ENCODE measurements at places on chromosomes 4 and X. TPM values are rescaled to one million over a fixed set of nuclear protein-coding genes. Genes with fewer than 3 reads are reported as not detected.
A peak's percentile ranks its signal among the peaks of the same experiment; 100 is the strongest.

Gene CFAP99
- not detected for total RNA-seq

Gene RPS6KA6
- 4.0 TPM for total RNA-seq

Gene MGARP
- total RNA-seq = 0.32 TPM

Gene NOX1
- total RNA-seq = 0.78 TPM

Gene MAP9
- 13.8 TPM for total RNA-seq

Gene OPRPN
- total RNA-seq = not detected

Gene TSPAN7
- total RNA-seq = 77.5 TPM

Gene ZNF185
- total RNA-seq = 1.3 TPM

Gene HPF1
- 25.5 TPM for total RNA-seq

Gene DRP2
- total RNA-seq = 0.35 TPM

GRCh38 chrX:5431823-5432222 is 796.8 kb downstream of the NLGN4X start:
- DNase-seq = no peak

DNA sequence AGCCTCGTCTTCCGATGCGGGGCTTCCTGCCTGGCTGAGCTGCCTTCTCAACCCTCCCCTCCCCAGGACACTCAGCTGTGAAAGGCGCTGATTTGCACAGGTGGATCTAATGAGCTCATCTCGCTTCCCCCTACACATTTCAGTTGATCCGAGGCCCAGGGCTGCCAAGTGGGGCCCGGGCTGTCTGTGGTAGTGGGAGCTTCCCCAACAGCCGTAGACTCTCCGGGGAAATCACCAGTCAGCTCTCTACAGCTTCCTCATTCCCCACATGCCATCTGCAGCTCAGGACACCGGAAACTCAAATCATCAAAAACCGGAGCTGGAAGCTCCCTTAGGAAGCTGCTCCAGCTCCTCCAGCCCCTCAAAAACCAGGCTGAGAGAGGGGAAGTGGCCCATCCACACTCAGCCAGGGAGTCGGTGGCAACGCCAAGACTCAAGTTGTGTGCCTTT is 56.2 kb downstream of the SMIM20 start:
- DNase-seq = no peak

DNA sequence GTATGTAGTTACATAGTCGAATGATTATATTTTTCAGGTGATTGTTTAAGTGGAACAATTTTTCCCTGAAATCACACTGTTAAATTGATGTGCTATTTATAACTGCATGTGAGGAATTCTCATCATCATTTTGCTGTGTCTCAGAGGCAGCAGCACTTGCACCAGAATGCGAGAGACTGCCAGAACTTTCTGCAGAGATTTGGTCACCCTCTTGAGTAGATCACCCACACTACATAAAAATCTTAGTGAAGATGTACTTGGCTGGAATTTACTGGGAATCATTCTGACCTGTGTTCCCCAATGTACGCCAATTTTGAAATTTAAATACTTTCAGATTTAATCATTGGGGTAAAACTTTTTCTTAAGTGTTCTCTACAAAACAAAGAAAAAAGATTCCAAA is 5.4 kb downstream of the UGT2B4 start:
- no peak for DNase-seq

GRCh38 chr4:24368801-24369200 is 215.6 kb downstream of the DHX15 start:
- no peak for DNase-seq

DNA sequence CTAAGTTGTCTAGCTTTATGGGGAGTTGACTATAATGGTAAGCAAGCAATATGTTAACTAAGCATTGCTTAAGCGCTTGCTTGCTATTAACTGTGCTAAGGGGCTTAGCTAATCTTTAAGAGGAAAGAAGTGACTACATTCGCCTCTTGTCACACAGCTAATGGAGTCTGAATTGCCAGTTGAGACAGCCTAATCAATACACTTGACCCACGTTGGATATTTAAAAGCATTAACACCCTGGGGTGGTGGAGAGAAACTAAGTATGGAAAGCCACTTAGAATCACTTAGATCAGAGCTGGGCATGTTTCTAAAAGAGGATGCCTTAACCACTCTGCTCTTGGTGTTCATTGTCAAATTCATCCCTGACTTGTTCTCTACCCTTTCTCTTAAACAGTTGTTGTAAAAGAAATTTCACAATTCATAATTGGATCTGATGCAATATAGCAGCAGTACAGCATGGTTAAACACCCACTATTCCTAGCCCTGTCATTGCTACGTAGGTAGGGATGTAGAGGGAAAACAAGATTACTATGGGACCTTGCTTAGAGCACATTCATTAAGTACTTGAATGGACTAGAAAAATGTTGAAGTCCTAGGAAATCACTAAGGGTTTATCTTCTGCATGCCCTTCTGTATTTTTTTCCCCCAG is 3.5 kb downstream of the ZAR1 start:
- no peak for DNase-seq

DNA sequence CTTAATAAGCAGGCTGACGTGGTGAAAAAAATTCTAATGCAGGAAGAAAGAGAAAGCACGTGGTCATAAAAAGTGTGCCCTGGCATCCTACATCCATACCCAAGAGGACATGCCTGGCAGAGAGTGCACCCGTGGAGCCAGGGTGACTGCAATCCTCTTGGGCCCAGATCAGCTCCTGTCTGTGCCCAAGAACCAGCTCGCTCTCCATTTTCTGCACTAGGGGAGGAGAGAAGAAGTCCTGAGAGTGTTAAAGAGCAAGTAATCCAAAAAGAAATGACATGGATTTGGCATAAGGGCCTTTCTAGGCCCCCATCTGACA is 483.1 kb downstream of the BCOR start:
- DNase-seq = no peak

- DNase-seq = no peak
Observed at GRCh38 chrX:9055354-9055753, 21.4 kb upstream of the FAM9B start.

- no peak for DNase-seq
Observed at GRCh38 chrX:104183685-104184084, 17.4 kb downstream of the FAM199X start.

DNA sequence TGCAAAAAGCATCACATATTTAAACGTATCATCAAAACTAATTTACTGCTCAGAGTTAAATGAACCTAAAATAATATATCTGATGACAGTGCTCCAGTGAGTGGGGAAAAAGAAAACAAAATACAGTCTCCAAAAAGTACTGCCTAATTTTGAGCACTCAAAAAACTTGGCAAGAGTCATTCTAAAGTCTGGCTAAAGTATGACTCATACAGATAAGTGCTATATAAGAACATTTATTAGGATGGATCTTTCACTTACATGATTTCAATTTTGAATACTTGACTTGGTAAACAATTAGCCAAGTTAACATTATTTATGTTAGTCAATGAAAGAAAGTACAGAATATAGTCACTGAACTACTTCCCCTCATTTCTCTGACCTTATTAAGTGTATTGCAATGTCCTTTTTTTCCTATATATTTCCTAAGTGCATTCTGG is 27.2 kb downstream of the FBXO8 start:
- DNase-seq = no peak

DNA sequence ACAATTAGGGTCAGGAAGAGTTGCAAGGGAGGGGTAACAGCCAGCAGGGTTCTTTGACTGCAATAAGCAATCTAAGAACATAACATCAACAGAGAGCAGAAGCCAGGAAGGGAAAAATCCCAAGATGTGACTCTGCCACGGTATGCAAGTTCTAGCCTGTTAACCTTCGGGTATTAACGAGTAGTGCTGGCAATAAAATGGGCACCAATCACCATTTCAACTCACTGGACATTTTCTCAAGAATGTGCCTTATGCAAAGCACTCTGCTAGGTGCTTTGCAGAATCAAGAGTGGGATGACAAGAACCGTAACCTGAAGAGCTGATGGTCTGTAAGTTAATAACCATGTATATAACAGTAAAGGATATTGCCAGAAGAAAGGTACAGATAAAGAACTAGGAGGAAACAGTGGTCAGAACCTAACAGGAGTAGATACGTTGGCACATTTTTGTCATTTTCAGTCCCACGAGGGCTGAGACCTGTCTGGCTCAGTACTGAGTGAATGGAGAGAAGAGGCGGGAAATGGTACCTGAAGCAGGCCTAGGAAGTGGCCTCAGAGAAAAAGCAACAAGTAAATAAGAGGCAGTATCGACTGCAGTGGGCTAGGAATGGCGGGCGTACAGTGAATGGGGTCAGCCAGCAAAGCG is 2.7 kb downstream of the ELOVL6 start:
- no peak for DNase-seq

DNA sequence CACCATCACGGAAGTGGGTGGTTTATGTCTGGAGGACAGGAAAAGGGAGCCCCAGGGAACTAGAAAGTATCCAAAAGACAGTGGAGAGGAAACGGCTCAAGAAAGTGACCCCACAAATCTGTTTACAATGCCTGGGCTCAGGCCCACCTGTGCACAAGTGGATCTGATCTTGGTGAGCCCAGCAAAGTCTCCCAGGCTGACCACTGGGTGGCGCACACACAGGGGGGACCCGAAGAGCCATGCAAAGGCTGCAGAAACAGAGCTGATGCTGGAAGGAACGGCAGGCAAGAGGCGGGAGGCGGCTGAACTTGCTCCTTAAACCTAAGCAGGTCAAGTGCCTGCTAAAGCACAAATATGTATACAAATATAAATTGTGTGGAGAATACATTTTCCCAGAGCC is 9.6 kb downstream of the HAUS7 start:
- DNase-seq = peak; percentile 51

- no peak for DNase-seq
Observed at GRCh38 chrX:9646471-9647224, 119.0 kb downstream of the GPR143 start.

- DNase-seq = peak; percentile 14
Observed at GRCh38 chr4:85496933-85497332, 22.0 kb downstream of the ARHGAP24 start.

GRCh38 chr4:112451831-112452230 is 64.1 kb downstream of the NEUROG2 start:
- DNase-seq = no peak

DNA sequence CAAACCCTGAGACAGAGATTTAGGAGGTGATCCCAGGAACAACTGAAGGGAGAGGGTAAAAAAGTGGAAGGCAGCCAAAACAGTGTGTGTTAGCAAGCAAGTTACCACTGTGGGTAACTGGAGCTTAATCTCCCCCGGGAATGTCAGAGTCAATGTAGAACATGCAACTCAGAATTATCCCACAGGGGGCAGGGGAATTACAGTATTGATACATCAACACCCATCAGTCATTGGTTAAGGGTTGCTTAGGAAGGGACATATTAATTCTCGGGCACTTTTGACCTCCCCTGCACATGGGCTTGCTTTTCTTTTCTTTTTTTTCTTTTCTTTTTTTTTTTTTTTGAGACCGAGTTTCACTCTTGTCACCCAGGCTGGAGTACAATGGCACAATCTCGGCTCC is 29.3 kb downstream of the CXorf58 start:
- DNase-seq = no peak

GRCh38 chr4:111519683-111520082 is 625.6 kb upstream of the FAM241A start:
- DNase-seq = no peak

- DNase-seq = no peak
Observed at GRCh38 chrX:1124531-1124930, 87.9 kb downstream of the CRLF2 start.

DNA sequence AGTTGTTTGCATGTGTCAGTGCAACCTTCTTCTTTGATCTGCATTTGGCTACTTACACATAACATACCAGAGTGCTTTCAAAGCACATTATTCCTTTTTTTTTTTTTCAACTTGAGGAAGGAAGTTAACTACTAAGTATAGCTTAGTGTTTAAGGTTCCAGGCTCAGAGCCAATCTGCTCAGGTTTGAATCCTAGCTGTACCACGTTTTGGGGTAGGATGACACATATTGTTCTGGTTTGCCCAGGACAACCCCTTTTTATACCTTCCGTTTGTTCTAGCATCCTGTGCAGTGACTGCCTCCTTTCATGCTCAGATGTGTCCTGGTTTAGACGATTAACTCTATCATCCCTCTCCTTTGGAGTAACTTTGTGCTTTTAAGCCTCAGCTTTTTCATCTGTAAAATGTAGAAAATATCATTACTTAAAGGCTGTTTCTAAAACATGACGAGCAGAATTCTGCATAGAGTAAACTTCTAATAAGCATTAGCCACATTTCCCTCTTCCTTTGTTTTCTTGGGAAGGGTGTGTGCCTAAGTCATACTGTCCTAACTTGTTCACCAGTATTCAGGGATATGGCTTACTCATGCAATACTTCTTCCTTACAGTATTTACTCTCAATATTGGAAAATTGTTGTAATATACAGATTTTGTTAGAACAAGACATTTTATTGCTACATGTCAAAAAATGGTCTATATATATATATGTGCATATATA is 281.3 kb downstream of the C4orf33 start:
- no peak for DNase-seq

DNA sequence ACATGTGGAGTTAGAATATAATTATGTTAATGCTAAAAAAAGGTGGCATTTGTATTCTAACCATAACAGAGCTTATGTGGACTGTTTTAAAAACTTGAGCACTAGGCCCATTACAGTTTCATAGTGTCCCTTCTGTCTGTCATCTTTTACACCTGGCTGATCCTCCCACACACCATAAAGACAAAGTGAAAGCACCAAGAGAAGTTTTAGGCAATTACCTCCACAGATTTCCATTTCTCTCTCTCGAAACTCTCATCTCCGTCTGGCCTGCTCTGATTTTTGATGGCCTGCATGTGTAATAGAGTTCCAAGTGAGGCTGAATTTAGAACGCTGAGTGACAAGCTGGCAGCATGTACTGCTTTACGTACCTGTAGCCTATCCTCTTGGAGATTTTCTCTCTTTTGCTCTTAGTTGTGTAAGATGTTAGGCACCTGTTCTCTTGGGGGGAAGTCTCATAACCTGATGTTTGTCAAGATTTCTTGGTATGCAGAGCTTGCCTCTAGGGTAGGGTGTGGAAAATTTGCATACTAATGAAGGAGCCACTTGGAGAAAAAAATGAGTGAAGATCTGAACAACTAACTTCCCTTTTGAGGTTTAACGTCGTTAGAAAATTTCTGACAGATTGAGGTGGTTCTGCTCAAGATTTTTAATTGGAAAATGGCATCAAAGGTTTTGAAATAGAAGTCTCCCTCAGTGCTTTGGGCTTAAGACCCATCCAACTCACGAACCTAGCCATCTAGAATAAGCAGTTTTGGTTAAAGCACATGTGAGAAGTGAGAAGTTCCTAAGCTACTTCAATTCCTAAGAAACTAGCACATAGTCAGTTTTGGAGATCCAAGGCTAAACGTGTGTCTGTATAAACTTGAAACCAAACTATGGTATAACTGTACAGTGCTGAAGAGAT is 57.6 kb upstream of the RAP1GDS1 start:
- no peak for DNase-seq

- DNase-seq = no peak
Observed at GRCh38 chr4:94277534-94277933, 65.1 kb downstream of the HPGDS start.

DNA sequence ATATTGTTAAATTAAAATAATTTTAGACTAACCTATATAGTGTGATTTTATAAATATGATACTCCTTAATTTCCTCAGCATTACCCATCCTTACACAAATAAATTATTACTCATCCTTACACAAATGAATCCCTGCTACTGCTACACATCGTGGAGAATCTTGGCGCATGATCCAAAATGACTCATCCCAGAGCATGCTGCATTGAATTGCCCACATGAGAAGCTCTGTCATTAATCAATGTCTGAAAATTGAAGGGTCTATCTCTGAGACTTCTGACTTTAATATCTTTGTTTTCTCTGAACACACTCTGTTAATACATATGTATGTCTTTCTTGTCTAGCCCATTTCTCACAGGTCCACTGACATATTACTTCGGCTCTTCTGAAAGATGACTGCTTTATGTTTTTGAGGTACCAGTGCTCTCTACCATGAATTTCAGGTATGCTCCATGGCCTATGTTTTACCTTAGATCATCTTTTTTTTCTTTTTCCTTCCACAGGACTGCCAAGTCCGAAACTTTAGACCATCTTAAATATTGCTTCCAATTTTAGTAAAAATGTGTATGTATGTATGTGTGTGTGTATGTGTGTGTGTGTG is 15.7 kb upstream of the DUSP21 start:
- peak; percentile 20 for DNase-seq

All from NCI-H460 (cell line).